ENCODE measurements at places on chromosomes 11 and 22.

DNA sequence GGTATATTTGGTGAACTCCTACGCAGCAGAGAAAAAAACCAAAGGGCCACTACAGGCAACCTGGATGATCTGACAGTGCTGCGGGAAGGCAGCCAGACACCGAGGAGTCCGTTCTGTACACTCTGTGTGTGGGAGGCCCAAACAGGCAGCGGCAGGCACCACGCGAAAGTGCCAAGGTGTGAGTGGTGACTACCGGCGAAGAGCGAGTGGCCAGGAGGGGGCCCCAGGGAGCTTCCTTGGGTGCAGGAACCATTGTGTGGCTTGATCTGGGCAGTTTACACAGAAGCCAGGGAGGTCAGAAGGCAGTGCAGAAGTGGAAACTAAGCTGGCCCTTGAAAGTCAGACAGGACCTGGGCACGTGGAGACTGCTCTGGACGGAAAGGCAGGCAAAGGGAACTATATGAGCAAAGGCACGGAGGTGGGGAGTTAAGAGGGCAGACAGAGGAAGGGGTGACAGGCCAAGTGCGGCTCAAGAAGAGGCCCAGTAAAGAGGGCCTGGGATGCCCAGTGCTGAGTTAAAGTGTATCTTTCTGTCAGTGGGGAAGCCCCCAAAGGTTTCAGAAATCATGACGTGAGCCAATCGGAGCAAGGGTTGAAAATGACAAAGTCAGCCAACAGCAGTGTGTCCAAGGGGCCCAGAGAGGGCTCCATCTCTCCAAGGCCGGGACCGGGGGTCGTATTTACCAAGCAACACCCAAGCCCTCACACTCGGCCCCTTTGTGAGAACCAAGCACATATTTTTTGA is 10.6 kb downstream of the TMEM184B start:
- no peak for DNase-seq

- no peak for DNase-seq
Measured at GRCh38 chr22:39429186-39429585, 27.6 kb upstream of the MGAT3 start.

DNA sequence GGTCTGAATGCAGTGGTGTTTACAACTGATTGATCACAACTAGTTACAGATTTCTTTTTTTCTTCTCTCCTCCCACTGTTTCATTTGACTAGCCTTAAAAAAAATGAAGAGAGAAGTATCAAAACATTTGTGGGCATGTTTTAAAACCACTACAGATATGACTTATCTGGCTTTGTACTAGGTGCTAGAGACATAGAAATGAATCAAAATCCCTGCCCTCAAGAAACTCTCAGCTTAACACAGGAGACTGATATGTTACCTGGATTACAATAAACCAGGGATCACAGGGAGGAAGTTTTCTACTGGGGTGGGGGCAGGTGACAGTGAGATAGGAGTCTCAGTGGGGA is 25.2 kb upstream of the CTR9 start:
- no peak for DNase-seq

GRCh38 chr11:114099392-114100178 is 40.1 kb downstream of the ZBTB16 start:
- no peak for DNase-seq

DNA sequence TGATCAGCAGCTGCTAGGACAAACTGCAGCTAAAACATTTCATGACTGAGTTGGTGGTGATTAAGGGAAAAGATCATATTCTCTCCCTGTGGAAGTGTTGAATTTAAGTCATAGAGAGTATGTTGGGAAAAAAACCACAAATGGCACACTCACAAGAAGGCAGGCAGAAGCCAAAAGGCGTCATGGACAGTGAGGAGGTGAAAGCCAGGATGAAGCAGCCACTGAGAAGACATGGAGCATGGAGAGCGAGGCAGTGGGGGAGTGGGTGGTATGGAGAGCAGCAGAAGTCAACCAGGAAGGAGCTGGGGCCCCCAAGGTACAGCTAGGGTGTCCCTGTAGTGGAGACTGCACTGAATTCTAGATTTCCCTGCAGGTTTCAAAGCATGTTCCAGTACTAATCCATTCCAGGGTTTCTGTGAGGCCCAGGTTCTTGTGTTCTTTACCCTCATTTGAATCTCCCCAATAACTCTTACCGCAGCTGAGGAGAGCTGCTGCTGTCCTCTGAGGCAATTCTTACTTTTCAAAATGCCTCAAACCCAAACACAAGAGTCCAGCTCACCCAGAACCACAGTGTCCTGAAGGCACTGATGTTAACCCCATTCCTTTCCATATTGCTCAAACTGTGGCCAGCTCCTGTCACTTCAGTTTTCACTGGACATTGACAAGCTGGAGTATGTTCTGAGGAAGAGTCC is 191.8 kb upstream of the E2F8 start:
- DNase-seq, result no peak

- DNase-seq, result no peak
Measured at GRCh38 chr11:28476049-28476448, 367.9 kb downstream of the METTL15 start.

GRCh38 chr22:25023879-25024278 is 71.4 kb downstream of the KIAA1671 start:
- no peak for DNase-seq

DNA sequence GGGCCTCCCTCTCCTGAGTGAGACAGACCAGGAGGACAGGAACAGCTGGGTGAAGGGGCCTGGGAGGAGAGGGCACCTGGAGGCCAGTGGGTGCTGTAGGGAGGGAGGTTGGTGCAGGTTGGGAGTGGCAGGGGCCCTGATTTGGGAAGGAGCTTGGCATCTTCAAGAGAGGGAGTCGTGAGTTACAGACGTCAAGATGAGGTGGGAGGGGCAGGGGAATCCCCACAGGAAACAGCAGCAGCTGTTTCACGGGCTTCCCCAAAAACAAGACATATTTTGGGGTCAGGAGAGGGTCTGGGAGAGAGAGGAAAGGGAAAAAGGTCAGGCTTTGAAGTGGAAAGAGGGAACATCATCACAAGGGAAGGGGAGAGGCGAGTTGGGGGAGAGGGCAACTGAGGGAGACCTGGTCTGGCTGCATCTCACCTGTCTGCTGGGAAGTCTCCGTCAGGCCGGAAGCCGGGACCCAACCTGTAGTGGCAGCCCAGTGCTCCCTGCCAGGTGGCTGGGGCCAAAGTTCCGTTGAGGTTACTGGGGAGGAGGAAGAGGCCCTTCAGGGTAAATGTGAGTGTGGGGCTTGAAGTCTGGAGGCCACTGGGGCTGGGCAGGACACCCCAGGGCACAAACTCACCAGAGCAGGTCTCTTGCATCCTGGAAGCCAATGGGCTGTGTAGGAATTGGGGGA is 4.4 kb downstream of the NAALADL1 start:
- no peak for DNase-seq

GRCh38 chr11:460331-461199 is 10.5 kb downstream of the PTDSS2 start:
- no peak for DNase-seq

DNA sequence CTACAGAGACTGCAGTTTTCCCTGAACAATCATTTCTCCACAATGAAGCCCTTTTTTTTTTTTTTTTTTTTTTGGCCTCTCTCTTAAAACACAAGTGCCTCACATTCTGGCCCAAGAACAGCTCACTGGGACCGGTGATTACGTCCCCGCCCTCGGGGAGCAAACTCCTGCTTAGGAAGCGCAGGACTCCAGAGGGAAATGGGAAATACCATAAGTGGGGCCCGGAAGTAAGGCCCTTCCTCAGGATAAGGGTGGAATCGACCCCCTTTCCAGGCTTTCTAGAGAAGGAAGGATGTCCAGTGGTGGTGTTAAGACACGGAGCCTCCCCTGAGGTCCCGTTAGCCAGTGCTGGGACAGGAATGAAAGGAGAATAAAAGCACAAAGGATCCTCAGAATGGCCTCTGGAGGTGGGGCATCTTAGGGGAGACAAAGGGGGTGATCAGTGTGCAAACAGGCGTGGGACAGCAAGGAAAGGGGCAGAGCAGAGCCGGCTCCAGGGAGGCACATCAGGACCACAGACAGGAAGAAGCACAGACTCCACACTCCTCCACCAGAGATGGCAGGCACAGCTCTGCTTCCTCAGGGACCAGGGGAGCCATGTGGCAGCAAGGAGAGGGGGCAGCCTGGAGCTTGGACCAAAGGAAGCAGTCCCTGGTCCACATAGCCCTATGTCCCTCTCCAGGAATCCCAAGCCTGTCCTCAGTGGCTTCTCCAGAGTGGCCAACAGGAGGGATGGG is 61.3 kb downstream of the CHST1 start:
- DNase-seq, result no peak

GRCh38 chr11:125585487-125585886 is 7.2 kb upstream of the STT3A start:
- no peak for DNase-seq

DNA sequence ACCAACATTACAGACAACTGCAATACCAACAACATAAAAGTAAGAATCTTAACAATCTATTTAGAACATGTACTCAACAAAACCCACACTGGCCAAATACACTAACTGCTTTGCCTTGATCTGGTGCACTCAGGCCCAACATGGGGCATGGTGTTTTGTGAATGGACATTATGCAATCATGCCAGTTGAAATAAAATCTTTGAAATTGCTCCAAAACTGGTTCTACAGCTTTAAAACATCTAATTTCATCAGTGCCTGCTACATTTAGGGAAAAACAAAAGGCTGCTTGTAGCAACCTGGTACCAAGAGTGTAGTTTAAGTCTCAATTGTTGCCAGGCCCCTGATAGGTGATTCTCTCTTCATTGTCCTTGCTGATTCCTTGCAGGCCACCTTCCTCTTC is 3.3 kb upstream of the CTR9 start:
- no peak for DNase-seq

DNA sequence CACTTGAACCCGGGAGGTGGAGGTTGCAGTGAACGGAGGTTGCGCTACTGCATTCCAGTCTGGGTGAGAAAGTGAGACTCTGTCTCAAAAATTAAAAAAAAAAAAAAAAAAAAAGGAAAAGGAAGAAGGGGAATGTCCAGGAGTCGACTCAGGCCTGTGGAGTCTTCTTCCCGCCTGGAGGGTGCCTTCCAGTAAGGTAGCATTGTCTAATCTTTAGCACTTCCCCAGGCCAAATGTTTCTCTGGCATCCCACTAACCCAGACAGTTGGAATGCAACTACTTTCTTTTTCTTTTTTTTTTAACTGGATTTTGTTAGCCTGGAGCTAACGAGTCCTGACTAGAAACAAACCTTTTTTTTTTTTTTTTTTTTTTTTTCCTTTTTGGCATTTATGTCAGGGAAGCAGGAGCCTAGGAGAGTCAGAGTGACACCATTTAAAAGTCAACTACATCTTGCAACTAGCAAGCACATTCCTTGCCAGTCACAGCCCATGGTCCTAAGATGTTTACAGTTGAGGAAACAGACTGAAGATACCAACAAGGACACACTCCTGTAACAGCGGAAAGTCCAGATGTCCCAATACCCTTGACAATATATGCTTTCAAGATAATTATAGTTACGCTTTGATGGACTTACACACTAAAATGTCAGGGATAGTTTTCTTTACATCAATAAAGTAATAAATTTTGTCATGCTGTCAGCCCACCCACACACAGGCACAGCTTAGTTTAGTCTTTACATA is 10.6 kb downstream of the PLET1 start:
- no peak for DNase-seq

Data from NCI-H1436 treated with DMSO at 0.1 percent for 48 hours (cell line).